ENCODE measurements at places on chromosomes 4 and X. TPM values are rescaled to one million over a fixed set of nuclear protein-coding genes. Genes with fewer than 3 reads are reported as not detected.
A peak's percentile ranks its signal among the peaks of the same experiment; 100 is the strongest.

DNA sequence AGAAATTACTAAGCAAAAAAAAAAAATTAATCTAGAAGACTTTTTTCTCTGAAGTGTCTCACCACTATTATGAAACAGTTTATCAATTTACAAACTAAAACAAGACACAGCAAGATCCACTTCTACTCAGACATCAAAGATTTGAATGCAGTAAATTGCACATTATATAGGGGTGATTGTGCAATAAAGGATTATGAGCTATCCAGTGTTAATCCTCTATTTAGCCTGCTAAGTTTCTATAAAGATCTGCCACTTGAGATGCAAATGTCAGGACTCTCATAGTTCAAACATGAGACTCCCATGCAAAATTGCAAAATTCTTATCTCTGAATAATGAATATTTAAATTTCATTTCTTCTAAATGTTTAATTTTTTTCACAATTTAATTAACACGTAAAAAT lies 2.2 kb downstream of the TECRL start:
- no peak for DNase-seq

GRCh38 chr4:77167866-77168265 lies 10.9 kb downstream of the CCNG2 start:
- no peak for DNase-seq

- no peak for DNase-seq
Measured at GRCh38 chr4:22625311-22625710, 67.4 kb upstream of the GBA3 start.

GRCh38 chr4:157045507-157046127 lies 30.3 kb upstream of the GLRB start:
- DNase-seq: peak; percentile 28

DNA sequence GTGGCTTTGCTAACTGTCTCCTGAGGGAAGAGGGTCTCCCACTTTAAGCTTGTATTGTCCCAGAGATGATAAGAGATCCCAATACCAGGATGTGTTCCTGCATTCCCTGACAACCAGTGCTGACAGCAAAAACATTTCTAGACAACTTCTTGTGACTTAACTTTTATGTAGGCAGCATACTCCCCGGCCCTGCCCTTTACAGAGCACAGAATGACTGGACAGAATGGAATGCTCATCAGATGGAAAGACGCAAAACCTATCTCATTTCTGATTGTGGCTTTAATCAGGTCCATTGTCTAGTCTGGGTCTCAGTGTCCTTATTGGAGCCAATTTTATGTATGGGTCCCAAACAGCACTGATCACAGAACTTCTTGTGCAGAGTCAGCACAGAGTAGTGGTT lies 18.2 kb upstream of the PLAC1 start:
- DNase-seq: no peak

- no peak for DNase-seq
Measured at GRCh38 chr4:77235289-77235854, 78.4 kb downstream of the CCNG2 start.

- no peak for DNase-seq
Measured at GRCh38 chrX:118116713-118117550, at the start of gene KLHL13. Gene KLHL13, minus strand, starts transcription at chrX:118116810. Its CDS starts 88,337 bp downstream, at chrX:118028473.

GRCh38 chrX:100928660-100929613 lies at the start of gene XKRX:
Gene XKRX, minus strand, starts transcription at chrX:100928917. Its CDS starts 613 bp downstream, at chrX:100928304.
- DNase-seq: peak; percentile 42

DNA sequence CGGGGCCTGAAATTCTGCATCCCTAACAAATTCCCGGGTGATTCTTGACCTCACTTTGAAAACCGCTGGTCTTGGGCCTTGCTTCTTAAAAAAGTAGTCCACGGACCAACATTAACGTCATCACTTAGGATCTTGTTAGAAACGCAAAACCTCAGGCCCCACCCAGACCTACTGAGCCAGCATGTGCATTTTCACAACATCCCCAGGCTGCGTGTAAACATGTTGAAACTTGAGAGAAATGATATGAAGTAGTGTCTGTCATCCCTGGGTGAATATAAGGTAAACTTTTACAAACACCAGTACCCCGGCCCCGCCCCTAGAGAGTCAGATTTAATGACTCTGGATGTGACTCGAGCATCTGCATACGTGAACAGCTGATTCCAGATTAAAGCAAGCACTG lies 33.7 kb downstream of the SORBS2 start:
- no peak for DNase-seq

DNA sequence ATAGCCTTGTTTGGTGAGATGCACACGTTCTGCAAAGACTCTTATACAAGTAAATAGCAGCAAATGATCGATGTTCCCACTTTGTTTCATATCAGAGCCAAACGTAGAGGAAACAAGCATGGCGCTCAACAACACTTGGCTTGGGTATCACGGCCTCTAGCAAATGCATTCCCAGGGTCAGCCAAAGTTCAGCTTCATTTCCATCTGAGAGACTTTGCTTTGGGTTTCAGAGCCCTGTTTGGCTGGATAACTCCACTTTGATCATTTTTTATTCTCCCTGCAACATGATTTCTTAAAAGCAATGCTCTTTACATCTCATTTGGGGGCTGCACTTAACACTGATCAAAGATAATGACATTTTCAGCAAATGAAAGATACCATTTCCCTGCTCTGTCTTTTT lies 199.2 kb upstream of the FAM9B start:
- DNase-seq: peak; percentile 62

DNA sequence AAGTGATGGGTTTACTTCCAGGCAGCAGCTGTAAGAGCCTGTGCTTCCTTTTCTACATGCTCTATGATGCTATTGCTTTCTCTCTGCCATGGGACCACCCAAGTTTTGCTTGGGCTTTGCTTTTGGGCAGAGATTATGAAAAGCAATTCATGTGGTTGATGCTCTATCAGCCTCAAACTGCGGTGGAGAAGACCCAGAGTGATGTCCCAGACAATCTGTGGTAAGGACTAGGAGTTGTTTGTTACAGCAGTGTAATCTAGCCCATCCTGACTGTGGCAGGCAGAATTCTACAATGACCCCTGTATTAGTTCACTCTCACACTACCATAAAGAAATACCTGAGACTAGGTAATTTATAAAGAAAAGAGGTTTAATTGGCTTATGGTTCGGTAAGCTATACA lies 9.2 kb upstream of the CYTL1 start:
- DNase-seq: no peak

GRCh38 chrX:155056877-155057792 lies 13.8 kb downstream of the CMC4 start:
- peak; percentile 60 for DNase-seq

DNA sequence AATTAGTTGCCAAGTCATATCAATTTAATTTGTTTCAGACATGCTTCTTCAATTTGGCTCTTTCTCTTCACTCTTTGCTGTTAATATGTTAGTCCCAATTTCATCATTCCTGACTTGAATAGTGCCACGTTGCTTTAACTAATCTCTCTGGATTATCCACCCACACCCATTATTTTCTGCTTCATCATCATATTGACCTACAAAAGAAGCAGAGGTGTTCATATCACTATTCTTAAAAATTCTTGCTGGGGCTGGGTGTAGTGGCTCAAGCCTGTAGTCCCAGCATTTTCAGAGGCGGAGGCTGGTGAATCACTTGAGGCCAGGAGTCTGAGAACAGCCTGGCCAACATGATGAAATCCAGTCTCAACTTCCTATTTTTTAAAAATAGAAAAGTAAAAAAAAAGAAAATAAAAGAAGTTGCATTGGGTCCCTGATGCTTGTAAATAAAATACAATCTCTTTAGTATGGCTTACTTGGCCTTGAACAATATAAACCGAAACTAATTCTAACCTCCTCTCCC lies 65.7 kb upstream of the KCNIP4 start:
- DNase-seq: no peak

GRCh38 chrX:37315511-37316248 lies 33.5 kb upstream of the PRRG1 start:
- DNase-seq: no peak

GRCh38 chr4:44670506-44671199 lies 7.6 kb upstream of the GUF1 start:
- no peak for DNase-seq

DNA sequence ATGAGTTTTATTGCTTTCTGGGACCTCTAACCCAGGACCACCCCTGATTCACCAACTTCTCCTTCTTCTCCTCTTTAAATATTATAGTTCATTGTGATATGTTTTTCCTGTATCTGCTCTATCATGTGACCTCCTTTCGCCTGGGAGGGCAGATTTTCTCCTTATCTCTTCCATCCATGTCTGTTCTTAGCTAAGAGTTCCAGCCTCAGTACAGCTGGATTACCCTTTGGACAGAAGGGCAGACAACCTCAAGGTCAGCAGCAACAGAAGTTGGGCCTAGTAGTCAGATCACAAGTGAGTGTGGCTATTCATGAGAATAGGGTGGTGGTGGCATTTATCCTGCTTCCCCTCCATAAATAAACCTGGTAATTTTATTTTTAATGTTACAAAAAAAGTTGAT lies 5.7 kb upstream of the XK start:
- DNase-seq: no peak

GRCh38 chr4:59553063-59553720 lies 1646.9 kb upstream of the ADGRL3 start:
- DNase-seq: no peak

- no peak for DNase-seq
Measured at GRCh38 chr4:72022553-72022952, 9.2 kb upstream of the NPFFR2 start.

GRCh38 chr4:126890994-126891393 lies 741.8 kb upstream of the INTU start:
- no peak for DNase-seq

GRCh38 chrX:40772290-40772689 lies 36.9 kb upstream of the MED14 start:
- no peak for DNase-seq

GRCh38 chr4:110994781-110995180 lies 371.9 kb upstream of the PITX2 start:
- no peak for DNase-seq

GRCh38 chr4:6258741-6259140 lies 10.9 kb upstream of the WFS1 start:
- no peak for DNase-seq

GRCh38 chr4:105462576-105462975 lies 11.3 kb downstream of the PPA2 start:
- no peak for DNase-seq

- no peak for DNase-seq
Measured at GRCh38 chr4:42197341-42197740, 44.9 kb upstream of the BEND4 start.

- DNase-seq: no peak
Measured at GRCh38 chr4:42070463-42070862, 80.1 kb downstream of the SLC30A9 start.

- no peak for DNase-seq
Measured at GRCh38 chr4:174362340-174362739, 78.6 kb downstream of the CEP44 start.

DNA sequence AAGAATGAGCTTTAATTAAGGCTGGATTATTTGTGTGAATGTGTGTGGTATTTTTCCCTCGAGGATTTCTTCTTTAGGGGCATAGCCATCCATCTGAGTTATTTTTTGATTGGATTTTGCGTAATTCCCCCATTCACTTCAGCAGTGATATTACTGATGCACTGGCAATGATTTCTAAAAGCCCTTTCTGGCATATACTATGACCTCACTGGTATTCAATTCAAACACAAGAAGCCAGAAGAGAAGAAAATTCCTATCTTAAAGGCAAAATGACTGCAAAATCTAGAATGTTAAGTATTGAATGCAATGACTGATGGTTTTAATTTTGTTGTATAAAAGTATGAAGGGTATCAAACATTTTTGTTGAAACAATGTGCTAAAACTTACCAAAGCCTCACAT lies 71.1 kb upstream of the DDIT4L start:
- no peak for DNase-seq

- no peak for DNase-seq
Measured at GRCh38 chr4:4693258-4693657, 151.4 kb upstream of the STX18 start.

- DNase-seq: no peak
Measured at GRCh38 chrX:137032841-137033773, 688 bp downstream of the GPR101 start.

GRCh38 chrX:21476909-21477308 lies 102.7 kb downstream of the CNKSR2 start:
- no peak for DNase-seq

GRCh38 chr4:81516241-81516640 lies 44.5 kb upstream of the RASGEF1B start:
- DNase-seq: no peak

DNA sequence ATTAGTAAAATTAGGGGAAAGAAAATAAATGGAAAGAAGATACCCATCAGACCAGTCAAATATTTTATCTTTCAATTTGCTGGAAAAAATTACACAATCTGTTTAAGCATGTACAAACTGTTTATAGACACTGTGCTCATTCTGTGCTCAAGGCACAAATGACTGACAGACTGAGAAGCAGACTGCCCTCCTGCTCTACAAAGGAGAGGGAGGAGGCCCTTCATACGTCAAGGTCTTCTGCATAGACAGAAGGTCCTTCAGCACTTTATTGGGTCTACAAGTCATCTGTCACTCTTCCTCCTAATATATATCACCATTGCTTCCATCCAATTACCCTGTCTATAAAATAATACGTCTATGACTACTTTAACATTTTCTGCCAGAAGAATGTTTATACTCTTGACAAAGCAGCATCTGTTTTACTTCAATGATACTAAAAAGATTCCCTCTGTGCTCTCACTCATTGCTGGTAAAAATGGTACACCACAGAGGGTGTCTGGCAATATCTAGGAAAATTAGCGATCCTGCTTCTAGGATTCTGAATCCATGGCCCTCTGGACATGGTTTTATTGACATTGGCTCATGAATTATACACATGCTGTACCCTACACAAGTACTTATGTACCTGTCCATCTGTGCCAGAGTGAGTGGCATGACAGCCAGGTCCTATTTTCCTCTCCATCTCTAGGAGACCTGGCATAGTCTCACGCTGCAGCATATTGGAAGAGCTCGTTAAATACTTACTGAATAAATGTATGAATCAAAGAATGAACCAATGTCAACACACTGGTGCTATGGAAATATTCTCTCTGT lies 11.3 kb downstream of the SLC10A6 start:
- no peak for DNase-seq

DNA sequence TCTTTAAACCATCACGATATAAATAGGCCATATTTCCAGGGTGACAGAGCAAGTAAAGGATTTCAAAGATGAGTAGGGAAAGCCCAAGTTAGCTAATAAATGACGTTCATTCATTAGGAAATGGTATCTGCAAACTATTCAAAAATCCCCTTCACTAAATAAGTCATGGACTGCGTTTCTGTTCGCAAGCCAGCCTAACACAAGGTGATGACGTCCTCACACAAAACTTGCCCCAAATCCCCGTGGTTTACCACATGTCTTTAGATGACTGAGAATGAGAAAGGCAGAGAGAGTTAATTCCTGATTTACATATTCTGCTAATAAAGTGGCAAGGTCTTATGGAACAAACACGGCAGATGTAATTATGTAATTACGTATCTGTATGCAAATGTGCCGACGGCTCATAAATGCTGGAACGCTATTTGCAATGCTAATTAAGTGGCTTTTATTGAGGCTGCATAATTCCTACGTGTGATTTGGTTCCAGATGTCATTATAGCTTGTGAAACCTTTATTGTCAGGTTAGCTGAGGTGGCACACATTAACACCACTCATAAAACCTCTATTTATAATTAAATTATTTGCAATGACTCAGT lies 437.7 kb upstream of the FRG1 start:
- no peak for DNase-seq

The MAGEA6 gene
- polyA plus RNA-seq: not detected

The VSIG4 gene
- polyA plus RNA-seq: 11.2 TPM

The DMP1 gene
- not detected for polyA plus RNA-seq

The PRRG3 gene
- polyA plus RNA-seq: 13.0 TPM

The CXXC4 gene
- 15.6 TPM for polyA plus RNA-seq

The GALNTL6 gene
- polyA plus RNA-seq: 0.08 TPM

The FAM13A gene
- polyA plus RNA-seq: 40.8 TPM

The ARMCX2 gene
- polyA plus RNA-seq: 109 TPM

The SCOC gene
- 99.1 TPM for polyA plus RNA-seq

The PCDH18 gene
- 131 TPM for polyA plus RNA-seq

The FATE1 gene
- polyA plus RNA-seq: 0.27 TPM
